ENCODE measurements at places on chromosomes 7 and 10. TPM values are rescaled to one million over a fixed set of nuclear protein-coding genes. Genes with fewer than 3 reads are reported as not detected.

Gene NSUN5
- total RNA-seq = 57.3 TPM

Gene NPY
- not detected for total RNA-seq

Gene HOXA5
- total RNA-seq = not detected

Gene CALML5
- total RNA-seq = not detected

Gene HSPB1
- total RNA-seq = 181 TPM

Gene CWF19L1
- total RNA-seq = 31.9 TPM

Gene PLAU
- total RNA-seq = 15.2 TPM

Gene PCDH15
- total RNA-seq = 0.05 TPM

Gene SPAM1
- not detected for total RNA-seq

Gene EGFR
- total RNA-seq = 0.16 TPM

Gene LRIT2
- total RNA-seq = not detected

Gene MBL2
- not detected for total RNA-seq

Gene FAM237B
- not detected for total RNA-seq

Gene KLF14
- not detected for total RNA-seq

Gene TSPAN15
- total RNA-seq = 3.3 TPM

Gene TRIM50
- total RNA-seq = not detected

Gene ATRNL1
- 1.5 TPM for total RNA-seq

Gene CDNF
- total RNA-seq = 1.0 TPM

Gene PDE1C
- 2.0 TPM for total RNA-seq

Gene SEMA3E
- 2.0 TPM for total RNA-seq

Gene GPR15LG
- total RNA-seq = 1.5 TPM

Gene HTR5A
- total RNA-seq = not detected

Gene MRLN
- total RNA-seq = not detected

Gene BAIAP2L1
- total RNA-seq = 49.9 TPM

Gene NANOS1
- total RNA-seq = 0.36 TPM

Gene PRSS2
- total RNA-seq = 28.8 TPM

Gene VWDE
- 0.74 TPM for total RNA-seq

Measured in GM12878 (cell line).